ENCODE measurements at places on chromosomes 5 and 9. TPM values are rescaled to one million over a fixed set of nuclear protein-coding genes. Genes with fewer than 3 reads are reported as not detected.

DNA sequence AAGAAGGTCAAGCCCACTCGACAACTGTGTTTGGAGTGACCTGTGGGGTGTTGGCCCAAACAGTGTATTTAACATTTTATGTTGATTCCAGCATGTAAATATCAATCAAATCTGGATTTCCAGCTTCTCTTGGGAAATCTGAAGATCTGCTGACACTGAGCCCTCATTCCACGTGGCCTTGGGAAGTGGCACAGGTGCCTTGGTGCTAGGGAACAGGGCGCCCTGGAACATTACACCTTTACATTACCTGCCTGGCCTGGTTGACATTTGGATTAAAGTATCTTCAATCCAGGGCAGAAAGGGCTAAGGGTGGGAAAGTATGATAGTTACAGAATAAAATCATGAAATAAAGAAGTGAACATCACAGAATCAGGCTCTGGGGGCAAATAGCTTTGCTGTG, 84.9 kb upstream of the CTSL start:
- no peak overlapping the region for H3K4me3 ChIP-seq
- no peaks in the 10 kb centered on the region for H3K27me3 ChIP-seq
- H3K36me3 ChIP-seq: no peaks in the 10 kb centered on the region
- no peak for DNase-seq
- H3K4me1 ChIP-seq: peaks cover 3% of the 10 kb centered on the region

GRCh38 chr5:81181576-81182316, 51.4 kb upstream of the CKMT2 start:
- no peak overlapping the region for H3K27ac ChIP-seq
- H3K4me3 ChIP-seq: no peak overlapping the region
- no peak for DNase-seq
- H3K27me3 ChIP-seq: no peaks in the 10 kb centered on the region
- no peaks in the 10 kb centered on the region for H3K36me3 ChIP-seq

PCDHGA6 gene
- 8.4 TPM for total RNA-seq

GRCh38 chr5:6868171-6868570, 154.9 kb downstream of the TENT4A start:
- no peaks in the 10 kb centered on the region for H3K27me3 ChIP-seq
- H3K4me3 ChIP-seq: no peak overlapping the region
- H3K27ac ChIP-seq: no peak overlapping the region
- DNase-seq: no peak

PTPN3 gene
- 16.3 TPM for total RNA-seq

DNA sequence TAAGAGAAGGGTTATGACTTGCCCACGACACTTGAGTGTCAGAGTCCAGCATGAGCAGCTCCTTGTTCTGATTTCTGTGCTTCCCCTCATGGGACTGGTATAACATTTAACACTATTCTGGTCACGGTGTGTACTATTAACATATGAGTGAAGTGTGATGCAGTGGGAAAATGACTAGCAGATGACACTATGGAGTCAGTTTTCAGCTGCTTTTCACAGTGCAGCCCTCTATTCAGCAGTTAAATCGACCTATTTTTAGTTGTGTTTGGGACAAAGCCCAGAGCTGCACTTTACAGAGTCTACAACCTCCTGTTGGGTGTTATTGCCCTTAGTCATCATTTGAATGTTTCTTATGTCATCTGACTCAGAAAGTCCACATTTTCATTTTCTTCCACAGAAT, 59.1 kb downstream of the CHSY3 start:
- H3K4me1 ChIP-seq: no peaks in the 10 kb centered on the region
- DNase-seq: no peak
- no peak overlapping the region for H3K4me3 ChIP-seq
- H3K27ac ChIP-seq: no peak overlapping the region

GRCh38 chr9:19464061-19464763, 55.4 kb downstream of the ACER2 start:
- H3K27me3 ChIP-seq: no peaks in the 10 kb centered on the region
- no peaks in the 10 kb centered on the region for H3K4me1 ChIP-seq
- no peaks in the 10 kb centered on the region for H3K36me3 ChIP-seq
- DNase-seq: no peak

SPATA31A3 gene
- not detected for total RNA-seq

STK32A gene
- total RNA-seq: 12.9 TPM

ADRB2 gene
- 29.0 TPM for total RNA-seq

DNA sequence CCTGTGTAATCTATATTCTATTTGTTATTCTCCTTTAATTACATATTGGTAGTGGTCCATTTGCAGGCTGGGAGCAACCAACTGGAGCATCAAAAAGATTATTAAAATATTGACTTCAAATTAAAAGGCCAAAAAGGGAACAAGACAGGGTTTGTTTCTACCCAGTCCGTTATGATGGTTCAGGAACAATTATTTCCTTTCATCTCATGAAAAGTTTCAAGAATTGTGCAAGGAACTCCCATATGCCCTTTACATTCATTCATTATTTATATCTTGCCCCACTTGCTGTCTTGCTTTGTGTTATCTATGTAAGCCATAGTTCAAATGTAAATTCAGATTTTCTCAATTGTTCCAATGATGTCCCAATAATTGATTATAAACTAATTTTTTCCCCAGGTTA, 58.7 kb upstream of the TLE1 start:
- H3K36me3 ChIP-seq: no peaks in the 10 kb centered on the region
- H3K27ac ChIP-seq: no peak overlapping the region
- no peak overlapping the region for H3K4me3 ChIP-seq
- no peak for DNase-seq
- H3K4me1 ChIP-seq: no peaks in the 10 kb centered on the region

HOMER1 gene
- total RNA-seq: 2.1 TPM

GRCh38 chr5:136667789-136668188, 302.4 kb upstream of the TRPC7 start:
- DNase-seq: no peak
- no peak overlapping the region for H3K4me3 ChIP-seq
- H3K27ac ChIP-seq: no peak overlapping the region
- H3K4me1 ChIP-seq: no peaks in the 10 kb centered on the region
- no peaks in the 10 kb centered on the region for H3K36me3 ChIP-seq
- no peaks in the 10 kb centered on the region for H3K27me3 ChIP-seq

GRCh38 chr5:143760131-143760505, 51.8 kb upstream of the HMHB1 start:
- H3K4me3 ChIP-seq: no peak overlapping the region
- no peaks in the 10 kb centered on the region for H3K36me3 ChIP-seq
- H3K27me3 ChIP-seq: no peaks in the 10 kb centered on the region
- no peak for DNase-seq
- no peaks in the 10 kb centered on the region for H3K4me1 ChIP-seq

ADAMTS16 gene
- total RNA-seq: 0.11 TPM

DNA sequence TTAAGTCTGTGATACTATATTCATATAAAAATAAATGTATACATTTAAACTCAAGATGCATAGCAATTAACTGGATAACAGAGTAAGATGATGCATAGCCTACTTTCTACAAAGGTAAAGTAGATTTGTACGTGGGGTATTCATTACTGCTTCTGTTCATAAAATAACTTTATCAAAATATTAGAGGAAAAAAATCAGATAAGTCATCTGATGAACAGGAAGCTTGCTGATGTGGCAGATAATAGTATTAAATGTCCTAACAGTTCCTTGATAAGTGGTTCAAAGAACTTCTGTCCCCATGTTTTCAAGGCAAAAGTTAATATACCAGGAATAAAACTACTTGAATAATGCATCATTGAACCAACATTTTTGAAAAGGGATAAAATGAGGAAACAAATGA, 123.7 kb downstream of the NFIB start:
- H3K27ac ChIP-seq: no peak overlapping the region
- no peak for DNase-seq
- H3K27me3 ChIP-seq: no peaks in the 10 kb centered on the region
- H3K4me3 ChIP-seq: no peak overlapping the region

TIMD4 gene
- total RNA-seq: 1.2 TPM

- H3K4me3 ChIP-seq: no peak overlapping the region
- no peaks in the 10 kb centered on the region for H3K4me1 ChIP-seq
- no peaks in the 10 kb centered on the region for H3K27me3 ChIP-seq
- no peak for DNase-seq
- no peaks in the 10 kb centered on the region for H3K36me3 ChIP-seq
Measured at GRCh38 chr5:16852251-16853005, 83.7 kb downstream of the MYO10 start.

- no peaks in the 10 kb centered on the region for H3K4me1 ChIP-seq
- no peak for DNase-seq
- H3K4me3 ChIP-seq: no peak overlapping the region
- H3K36me3 ChIP-seq: no peaks in the 10 kb centered on the region
- no peak overlapping the region for H3K27ac ChIP-seq
Measured at GRCh38 chr5:72224946-72225463, 95.0 kb downstream of the MRPS27 start.

- no peak overlapping the region for H3K4me3 ChIP-seq
- H3K4me1 ChIP-seq: no peaks in the 10 kb centered on the region
- no peak overlapping the region for H3K27ac ChIP-seq
- no peaks in the 10 kb centered on the region for H3K36me3 ChIP-seq
Measured at GRCh38 chr9:92770360-92770995, 5.8 kb upstream of the BICD2 start.

SAP30L gene
- total RNA-seq: 33.8 TPM

DNA sequence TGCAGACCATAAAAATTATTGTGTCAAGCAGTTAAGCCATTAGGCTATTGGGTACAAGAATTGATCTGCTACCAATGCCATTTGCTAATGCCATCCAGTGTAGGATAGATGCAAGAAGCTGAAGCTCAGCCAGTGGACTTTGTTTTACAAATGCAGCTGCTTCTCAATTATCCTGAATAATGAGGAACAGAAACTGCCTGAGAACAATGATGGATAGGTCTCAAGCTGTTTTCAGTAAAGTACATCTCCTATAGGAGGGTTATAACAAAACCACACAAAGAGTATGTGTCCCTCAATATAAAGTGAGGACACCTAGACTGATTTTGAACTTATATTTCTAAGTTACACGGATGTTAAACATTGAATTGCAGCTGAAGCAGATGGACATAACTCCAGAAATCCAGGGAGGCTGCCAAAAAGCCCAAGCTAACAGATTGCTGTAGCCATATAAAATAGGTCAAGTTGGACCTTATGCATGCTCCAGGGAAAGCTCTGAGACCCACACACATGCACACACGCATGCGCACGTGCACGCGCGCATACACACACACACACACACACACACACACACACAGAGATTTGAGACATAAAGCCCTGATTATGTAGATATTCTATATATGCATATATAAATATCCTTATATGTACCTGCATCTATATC, 482.7 kb upstream of the CD180 start:
- no peak overlapping the region for H3K27ac ChIP-seq
- DNase-seq: no peak
- H3K4me1 ChIP-seq: no peaks in the 10 kb centered on the region

DNA sequence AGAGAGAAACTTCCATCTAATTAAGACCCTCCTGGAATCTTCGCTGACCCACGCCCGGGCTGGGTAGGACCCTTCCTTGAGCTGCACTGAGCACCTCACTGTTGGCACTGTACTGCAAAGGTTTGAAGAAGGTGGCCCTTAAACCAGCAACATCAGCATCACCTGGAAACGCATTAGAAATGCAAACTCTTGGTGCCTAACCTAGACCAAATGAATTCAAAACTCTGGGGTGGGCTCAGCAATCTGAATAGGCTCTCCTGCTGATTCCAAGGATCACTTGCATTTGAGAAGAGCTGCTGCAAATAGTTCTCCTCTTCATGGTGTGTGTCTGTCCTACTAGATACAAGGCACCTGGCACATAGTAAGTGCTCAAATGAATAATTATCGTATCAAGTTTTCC, 2.7 kb upstream of the ZNF618 start:
- H3K27ac ChIP-seq: no peak overlapping the region
- no peaks in the 10 kb centered on the region for H3K4me1 ChIP-seq
- H3K4me3 ChIP-seq: no peak overlapping the region

GRCh38 chr5:118987988-118988865, at the start of gene DTWD2:
TSS of gene DTWD2 (minus strand) at chr5:118988547. CDS start at chr5:118988511, 36 bp downstream.
- DNase-seq: peak; percentile 90
- H3K27ac ChIP-seq: peak within 1 kb of the TSS; percentile 80
- peak within 1 kb of the TSS; percentile 60 for H3K4me3 ChIP-seq
- H3K27me3 ChIP-seq: no peaks in the 10 kb centered on the region
- H3K4me1 ChIP-seq: no peaks in the 10 kb centered on the region

DNA sequence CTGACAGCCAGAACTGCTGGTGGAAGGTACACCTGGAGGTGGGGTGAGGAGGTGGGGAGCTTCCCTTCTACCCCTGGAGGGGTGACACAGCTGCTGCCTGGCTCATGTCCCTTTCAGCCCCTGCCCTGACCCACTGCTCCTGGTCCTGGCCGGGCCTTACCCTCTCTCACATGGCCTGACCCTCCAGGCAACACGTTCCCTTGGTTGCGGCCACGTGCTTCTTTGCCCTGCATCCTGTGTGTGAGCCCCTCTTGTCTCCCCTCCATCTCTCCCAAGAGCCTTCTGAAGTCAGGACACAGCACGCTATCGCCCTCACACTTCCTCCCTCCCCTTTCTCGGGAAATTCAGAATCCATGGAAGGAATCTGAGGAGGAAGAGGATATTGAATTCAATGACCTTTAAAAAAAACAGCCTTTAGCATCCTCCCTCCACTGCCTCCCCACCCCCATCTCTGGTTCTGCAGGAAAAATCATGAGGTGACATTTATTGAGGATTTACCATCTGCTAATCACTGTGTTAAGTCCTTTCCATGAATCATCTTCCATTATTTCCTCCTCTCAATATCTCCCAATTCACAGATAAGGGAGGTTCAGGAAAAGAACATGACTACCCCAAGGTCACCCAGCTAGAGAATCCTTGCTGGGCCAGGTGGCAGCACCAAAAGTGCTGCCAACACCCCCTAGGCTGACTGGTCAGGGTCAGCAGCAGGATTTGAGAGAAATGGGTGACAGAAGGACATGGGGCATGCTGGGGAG, 8.3 kb downstream of the AQP3 start:
- H3K4me1 ChIP-seq: no peaks in the 10 kb centered on the region
- peaks cover 6% of the 10 kb centered on the region for H3K36me3 ChIP-seq
- DNase-seq: no peak
- no peak overlapping the region for H3K27ac ChIP-seq
- no peak overlapping the region for H3K4me3 ChIP-seq

GRCh38 chr9:134455934-134456755, 129.9 kb downstream of the RXRA start:
- peaks cover 11% of the 10 kb centered on the region for H3K4me1 ChIP-seq
- no peaks in the 10 kb centered on the region for H3K36me3 ChIP-seq

IL13 gene
- not detected for total RNA-seq

GRCh38 chr9:129582855-129583254, 38.0 kb downstream of the C9orf50 start:
- no peak overlapping the region for H3K27ac ChIP-seq
- H3K4me3 ChIP-seq: no peak overlapping the region
- no peaks in the 10 kb centered on the region for H3K4me1 ChIP-seq

DNA sequence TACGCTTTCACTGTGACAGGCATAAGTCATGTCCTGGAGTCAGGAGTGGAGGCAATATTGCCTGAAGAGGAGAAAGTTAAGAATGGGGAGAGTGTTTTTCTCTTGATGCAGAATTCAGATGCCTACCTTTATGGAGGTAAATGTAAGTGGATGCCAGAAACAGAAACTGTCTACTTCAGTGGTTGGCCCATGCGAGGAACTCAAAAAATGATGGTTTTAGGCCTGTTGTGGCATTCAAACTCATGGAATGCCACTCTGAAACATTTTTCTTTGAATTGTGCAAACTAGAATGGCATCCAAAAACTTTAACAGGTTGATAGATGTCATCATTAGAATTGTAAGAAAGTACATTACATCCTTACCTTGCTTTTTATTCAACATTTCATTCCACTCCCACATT, 47.7 kb upstream of the NTRK2 start:
- H3K36me3 ChIP-seq: no peaks in the 10 kb centered on the region
- H3K27me3 ChIP-seq: no peaks in the 10 kb centered on the region
- H3K4me1 ChIP-seq: no peaks in the 10 kb centered on the region
- no peak for DNase-seq
- H3K27ac ChIP-seq: no peak overlapping the region
